Stimulated activated CD8-positive, alpha-beta memory T cell treated with anti-CD3 and anti-CD28 coated beads, Interleukin-12 subunit alpha, Interleukin-12 subunit beta, amount 100 ng/mL, for 4 hours (primary cell): ENCODE measurements at places on chromosomes 11 and 22.

DNA sequence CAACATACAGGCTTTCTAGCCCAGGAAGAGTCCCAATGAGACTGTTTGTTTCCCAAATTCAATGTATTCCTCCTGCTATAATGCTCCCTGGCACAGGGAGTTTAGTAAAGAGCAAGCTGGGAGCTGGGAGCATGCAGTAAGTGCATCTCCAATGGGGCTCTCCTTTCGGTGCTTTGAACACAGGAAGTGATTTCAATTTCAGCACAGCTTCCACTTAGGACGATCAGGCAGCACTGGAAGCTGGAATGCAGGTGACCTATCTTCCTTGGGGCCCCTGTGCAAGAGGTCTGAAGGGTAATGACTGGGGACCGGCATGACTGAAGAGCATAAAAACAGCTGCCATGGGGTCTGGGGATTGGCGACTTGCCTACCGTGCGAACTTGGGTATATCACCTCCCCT lies 76.0 kb downstream of the LARGE1 start:
- DNase-seq, result no peak

DNA sequence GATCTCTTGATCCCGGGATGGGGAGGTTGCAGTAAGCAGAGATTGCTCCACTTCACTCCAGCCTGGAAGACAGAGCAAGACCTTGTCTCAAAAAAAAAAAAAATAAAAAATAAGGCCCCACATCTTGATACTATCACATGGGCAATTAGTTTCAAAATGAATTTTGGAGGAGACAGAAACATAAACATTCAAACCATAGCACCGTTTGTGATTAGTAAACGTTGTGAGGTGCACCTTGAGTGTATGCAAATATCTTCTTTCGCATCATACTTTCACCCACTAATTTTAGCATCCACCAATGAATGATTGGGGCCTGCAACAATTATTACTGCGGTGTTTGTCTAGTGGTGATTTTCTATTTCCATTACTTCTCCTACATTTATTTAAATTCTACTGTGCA lies 11.0 kb upstream of the SPDYC start:
- no peak for DNase-seq

DNA sequence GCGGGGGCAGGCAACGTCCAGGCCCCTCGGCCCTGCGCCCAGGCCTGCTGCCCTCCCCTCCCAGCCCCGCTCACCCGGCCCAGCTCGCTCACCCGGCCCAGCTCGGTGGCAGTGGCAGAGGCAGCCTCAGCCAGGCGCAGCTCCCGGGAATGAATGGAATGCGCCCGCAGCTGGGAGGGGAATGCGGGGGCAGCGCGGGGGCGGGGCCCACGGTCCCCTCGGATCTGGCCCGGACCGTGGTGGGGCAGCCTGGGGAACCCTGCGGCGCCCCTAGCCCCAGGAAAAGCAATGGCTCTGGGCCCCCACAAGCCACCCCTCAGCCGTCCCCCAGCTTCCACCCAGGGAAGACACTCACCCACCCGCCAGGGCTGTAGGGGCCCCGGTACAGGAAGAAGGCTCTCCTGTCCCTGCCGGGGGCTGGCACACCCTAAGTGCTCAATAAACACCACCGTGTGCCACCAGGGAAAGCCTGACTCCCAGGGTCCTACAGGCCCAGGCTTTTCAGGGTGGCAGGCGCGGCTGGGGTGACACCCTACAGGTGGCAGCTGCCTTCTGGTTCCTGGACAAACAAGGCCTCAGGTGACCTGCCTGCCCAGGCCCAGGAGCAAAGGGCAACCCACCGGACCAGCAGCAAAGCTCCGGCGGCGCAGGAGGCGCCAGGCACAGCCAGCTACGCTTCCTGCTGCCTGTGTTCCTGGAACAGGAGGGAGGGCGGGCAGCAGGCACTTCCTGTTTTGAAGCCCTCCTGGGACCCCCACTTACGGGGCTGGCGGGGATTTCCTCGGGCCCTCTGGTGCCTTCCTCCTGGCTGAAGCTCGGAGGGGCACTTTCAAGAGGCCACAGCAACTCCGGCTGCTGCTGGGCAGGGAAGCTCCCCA lies 13.8 kb downstream of the PLXNB2 start:
- DNase-seq, result no peak

- DNase-seq, result no peak
Observed at GRCh38 chr11:72009156-72009555, 10.4 kb downstream of the IL18BP start.

GRCh38 chr11:46890665-46891064 lies 27.7 kb downstream of the LRP4 start:
- DNase-seq, result no peak

DNA sequence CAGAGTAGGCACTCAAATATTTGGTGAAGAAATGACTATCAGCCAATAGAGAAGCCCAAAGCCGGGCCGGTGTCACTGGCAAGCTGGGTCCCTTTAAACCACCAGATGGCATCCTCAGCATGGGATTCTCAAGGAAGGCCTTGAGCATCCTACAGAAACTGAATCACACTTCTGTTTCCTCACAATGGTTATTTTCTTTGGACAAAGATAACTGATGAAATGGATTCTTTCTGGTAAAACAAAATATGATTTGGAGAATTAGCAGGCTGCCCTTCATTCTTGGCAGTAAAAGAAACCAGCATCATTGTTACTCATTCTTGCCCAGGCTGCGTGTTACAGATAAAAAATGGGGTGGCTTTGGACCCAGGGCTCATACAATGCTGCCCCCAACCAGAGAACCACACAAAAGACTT lies 30.3 kb upstream of the ASPHD2 start:
- DNase-seq, result no peak

GRCh38 chr11:9953994-9954626 lies 290.2 kb downstream of the SWAP70 start:
- no peak for DNase-seq

- DNase-seq, result no peak
Observed at GRCh38 chr11:30479899-30480298, 106.3 kb downstream of the MPPED2 start.

GRCh38 chr11:44607319-44607962 lies 42.0 kb downstream of the CD82 start:
- no peak for DNase-seq

DNA sequence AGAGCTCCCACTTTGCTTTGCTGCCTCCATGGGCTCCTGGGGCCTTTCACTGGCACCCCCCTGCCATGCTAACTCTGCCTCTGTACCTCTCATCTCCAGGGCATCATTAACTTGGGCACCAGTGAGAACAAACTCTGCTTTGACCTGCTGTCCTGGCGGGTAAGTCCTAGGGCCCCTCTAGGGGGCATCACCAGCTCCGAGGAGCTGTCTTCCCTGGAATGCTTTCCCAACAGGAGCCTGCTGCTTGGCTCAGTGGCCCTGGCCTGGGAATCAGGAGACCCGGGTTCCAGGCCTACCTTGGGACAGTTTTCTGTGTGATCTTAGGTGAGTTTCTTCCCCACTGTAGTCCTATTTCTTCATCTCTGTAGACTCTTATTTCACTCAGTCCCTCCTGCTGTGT lies 5.1 kb downstream of the ACCS start:
- no peak for DNase-seq

- no peak for DNase-seq
Observed at GRCh38 chr11:31254415-31254814, 115.1 kb downstream of the DCDC1 start.

- DNase-seq, result no peak
Observed at GRCh38 chr11:74777038-74777437, 28.4 kb downstream of the RNF169 start.

DNA sequence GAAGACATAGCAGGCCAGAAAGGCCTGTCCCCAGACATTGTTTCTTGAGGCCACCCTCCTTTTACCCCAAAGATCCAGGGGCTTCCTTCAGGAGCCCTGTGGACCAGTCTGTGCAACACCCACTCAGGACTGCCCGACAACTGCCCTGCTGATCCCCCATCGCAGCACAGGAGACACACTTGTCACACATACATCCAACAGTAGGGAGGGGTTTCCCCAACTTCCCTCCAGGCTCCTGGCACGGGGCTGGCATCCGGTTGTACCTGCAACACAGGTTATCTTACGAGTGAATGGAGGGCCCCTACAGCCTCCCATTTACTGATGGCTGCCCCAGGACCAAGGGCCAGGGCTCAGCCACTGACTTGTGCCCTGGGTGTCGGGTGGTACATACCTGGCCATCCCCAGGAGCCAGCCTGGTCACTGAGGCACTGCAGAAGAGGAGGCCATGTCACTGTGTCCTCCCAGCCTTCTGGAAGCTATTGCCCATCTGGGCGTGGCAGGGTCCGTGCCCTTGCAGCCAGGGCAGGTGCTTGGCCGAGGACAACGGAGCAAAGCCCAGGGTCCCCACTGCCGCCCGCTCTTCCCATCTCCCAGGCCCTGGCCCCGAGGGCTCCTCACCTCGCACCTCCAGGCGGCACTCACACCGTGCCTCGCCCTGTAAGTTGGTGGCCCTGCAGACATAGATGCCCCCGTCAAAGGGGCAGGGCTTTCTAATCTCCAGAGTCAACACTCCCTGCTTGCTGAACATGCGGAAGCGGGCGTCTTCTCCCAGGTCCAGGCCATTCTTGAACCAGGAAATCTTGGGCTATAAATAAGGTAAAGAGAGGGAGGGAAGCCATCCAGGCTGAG lies 20.8 kb downstream of the MYBPC3 start:
- DNase-seq, result no peak

DNA sequence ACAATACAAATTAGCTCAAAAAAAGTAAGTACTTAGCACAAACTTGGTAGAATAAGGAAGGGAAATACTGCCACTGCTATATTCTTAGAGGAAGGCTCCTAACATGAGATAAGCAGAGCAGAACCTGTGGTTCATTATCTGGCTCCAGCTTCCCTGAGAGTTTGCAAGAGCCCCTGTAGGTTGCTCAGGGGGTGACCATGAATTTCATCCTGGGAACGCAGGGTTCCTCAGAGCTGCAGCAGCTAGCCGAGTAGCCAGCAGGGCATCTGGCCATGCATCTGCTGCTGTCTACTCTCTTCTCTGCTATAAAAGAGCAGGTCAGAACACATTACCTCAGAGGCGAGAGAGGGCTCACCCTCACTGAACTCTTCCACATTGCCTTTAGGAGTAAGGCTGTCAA lies 67.3 kb downstream of the TRPC6 start:
- DNase-seq, result no peak

DNA sequence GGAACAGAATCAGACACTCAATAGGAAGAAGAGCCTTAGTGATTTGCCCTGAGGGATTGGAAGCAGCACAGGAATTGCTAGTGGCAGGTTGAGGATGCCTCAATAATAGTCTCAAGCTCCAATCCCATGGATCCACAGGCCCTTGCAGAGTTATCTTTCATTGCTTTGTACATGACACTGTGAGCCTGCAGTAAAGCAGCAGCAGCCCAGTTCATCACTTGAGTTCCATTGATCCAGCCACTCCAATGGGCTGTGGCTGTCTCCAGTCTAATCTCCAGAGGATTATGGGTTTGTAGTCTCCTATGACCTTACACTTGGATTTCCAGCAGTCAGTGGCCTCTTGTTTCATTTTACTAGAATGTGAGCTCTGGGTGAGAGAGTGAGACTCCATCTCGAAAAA lies 45.4 kb downstream of the AAMDC start:
- no peak for DNase-seq

DNA sequence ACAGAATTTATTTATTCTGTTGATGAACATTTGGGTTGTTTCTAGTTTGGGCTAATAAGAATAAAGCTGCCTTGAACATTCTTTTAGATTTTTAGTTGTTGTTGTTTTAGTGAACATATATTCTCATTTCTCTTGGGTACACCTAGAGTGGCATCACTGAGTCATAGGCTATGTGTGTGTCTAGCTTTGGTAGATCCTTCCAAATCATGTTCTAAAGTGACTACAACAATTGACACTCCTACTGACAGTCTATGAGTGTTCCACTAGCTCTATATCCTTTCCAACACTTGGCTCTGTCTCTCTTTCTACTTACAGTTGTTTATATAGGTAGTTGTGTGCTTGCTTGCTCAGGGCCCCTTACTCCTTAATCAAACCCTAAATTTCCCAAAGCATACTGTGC lies 346.0 kb upstream of the NCAM1 start:
- DNase-seq, result no peak

- DNase-seq, result no peak
Observed at GRCh38 chr11:118605116-118605867, 2.1 kb upstream of the PHLDB1 start.

- no peak for DNase-seq
Observed at GRCh38 chr11:34680206-34680605, 59.3 kb downstream of the EHF start.

- no peak for DNase-seq
Observed at GRCh38 chr11:46672381-46672839, 28.0 kb downstream of the ARHGAP1 start.

GRCh38 chr22:32052936-32053791 lies 10.1 kb downstream of the SLC5A1 start:
- no peak for DNase-seq

DNA sequence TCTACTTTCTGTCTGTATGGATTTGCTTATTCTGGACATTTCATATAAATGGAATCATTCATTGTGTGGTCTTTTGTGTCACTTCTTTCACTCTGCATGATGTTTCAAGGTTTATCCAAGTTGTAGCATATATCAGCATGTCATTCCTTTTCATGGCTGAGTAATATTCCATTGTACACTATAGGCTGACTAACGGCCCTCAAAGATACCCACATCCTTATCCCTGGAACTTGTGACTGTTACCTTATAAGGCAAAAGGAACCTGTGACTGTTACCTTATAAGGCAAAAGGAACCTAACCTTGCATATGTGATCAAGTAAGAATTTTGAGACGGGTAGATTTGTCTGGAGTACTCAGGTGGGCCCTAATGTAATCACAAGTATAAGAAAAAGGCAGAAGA lies 111.8 kb downstream of the CSNK2A3 start:
- DNase-seq, result no peak

GRCh38 chr22:19700790-19701419 lies 13.4 kb upstream of the SEPTIN5 start:
- no peak for DNase-seq

DNA sequence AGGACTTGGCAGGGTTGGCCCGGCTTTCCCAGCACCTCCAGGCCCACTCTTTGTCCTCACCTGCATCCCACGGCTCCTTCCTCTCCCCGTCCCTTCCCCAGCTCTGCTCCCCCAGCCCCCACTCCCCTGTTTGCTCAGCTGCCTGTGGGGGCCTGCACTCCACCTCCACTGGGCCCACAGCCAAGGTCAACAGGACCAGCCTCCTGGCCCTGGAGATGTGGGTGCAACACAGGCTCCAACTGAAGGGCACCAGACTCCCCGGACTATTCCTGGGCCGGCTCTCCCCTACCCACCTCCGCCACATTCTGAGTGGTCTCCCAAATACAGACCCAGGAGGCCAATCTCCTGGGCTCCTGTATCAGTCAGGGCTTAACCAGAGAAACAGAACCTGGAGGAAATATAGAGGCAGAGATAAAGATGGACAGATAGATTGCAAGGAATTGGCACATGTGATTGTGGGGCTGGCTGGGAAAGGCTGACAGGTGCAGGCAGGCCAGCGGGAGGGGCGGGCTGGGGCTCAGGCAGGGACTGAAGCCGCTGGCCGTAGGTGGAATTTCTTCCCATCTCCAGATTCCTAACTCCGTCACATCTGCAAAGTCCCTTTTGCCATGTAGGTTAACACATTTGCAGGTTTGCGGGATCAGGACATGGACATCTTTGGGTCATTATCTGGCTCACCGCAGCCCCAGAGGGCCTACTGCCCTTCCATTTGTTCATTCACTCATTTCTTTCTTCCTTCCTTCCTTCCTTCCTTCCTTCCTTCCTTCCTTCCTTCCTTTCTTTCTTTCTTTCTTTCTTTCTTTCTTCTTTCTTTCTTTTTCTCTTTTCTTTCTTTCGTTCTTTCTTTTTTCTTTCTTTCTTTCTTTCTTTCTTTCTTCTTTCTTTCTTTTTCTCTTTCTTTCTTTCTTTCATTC lies 45.8 kb upstream of the MYH9 start:
- DNase-seq, result no peak

- no peak for DNase-seq
Observed at GRCh38 chr11:34775417-34775888, 140.7 kb downstream of the APIP start.
